ENCODE measurements at places on chromosomes 6 and 20.

DNA sequence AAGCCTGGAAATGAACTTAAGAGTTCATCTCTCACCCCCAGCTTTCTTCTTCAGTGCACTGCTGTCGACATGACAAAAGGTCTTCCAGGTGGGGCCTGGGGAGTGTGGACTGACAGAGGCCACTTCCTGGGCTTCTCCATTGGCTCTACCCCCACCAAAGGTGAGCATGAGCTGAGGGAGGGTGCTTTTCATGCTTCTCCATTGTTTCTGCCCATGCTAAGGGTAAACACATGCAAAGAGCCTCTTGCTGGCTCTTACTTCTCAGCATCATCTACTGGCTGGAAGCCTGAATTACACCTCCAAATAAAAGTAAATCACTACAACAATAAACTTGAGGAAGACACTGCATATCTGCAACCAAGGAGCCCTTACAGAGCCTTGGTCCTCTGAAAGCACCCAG is 227.2 kb downstream of the EPM2A start:
- H3K27ac ChIP-seq, result no peak overlapping the region
- H3K4me1 ChIP-seq, result no peaks in the 10 kb centered on the region
- H3K4me3 ChIP-seq, result no peak overlapping the region
- no peaks in the 10 kb centered on the region for H3K27me3 ChIP-seq

DNA sequence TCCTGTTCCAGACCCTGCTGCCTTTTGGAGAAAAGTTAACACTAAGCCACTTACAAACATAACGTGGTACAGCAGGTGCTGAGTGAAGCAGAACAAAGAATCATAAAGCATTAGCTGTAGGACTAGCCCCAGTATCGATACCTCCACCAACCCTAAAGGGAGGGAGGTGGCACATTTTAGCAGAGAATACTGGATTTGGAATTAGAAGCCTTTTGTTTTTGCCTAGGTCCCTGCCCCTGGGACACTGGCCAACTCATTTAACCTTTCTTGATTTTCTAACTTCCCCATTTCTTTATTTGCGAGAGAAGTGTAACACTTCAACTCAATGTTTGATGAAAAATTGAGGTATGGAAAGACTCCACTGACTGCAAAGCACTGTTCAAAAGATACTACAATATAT is 93.5 kb downstream of the B3GAT2 start:
- no peaks in the 10 kb centered on the region for H3K4me1 ChIP-seq
- H3K27ac ChIP-seq, result no peak overlapping the region

DNA sequence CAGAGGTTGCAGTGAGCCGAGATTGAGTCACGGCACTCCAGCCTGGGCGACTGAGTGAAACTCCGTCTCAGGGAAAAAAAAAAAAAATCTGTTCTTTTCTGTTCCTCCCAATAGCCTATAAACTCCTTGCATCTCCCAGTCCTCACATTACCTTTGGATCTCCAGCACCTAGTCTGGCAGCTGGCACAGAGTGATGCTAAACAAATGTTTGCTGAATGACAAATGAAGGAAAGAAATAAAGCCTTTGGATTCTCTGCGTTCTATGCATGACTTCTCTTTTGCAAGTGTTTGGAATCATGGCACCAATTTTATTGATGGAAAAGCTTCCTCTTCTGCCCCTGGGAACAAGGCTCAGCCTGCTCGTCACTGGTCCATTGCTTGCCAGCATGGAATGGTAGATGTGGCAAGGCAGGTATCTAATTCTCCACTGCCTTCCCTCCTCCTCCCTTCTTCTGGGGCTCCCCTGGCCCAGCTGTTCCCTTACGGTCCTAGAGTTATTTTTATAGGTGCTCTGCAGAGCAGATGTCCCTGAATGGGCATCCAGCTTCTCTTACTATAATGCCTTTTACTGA is 53.6 kb upstream of the FYN start:
- H3K36me3 ChIP-seq, result peaks cover 4% of the 10 kb centered on the region
- no peak overlapping the region for H3K27ac ChIP-seq
- H3K4me3 ChIP-seq, result no peak overlapping the region
- peaks cover 7% of the 10 kb centered on the region for H3K27me3 ChIP-seq
- peaks cover 27% of the 10 kb centered on the region for H3K4me1 ChIP-seq

- H3K36me3 ChIP-seq, result no peaks in the 10 kb centered on the region
- H3K27ac ChIP-seq, result no peak overlapping the region
- H3K4me1 ChIP-seq, result no peaks in the 10 kb centered on the region
Measured at GRCh38 chr6:168227840-168228239, 91.7 kb downstream of the DACT2 start.

DNA sequence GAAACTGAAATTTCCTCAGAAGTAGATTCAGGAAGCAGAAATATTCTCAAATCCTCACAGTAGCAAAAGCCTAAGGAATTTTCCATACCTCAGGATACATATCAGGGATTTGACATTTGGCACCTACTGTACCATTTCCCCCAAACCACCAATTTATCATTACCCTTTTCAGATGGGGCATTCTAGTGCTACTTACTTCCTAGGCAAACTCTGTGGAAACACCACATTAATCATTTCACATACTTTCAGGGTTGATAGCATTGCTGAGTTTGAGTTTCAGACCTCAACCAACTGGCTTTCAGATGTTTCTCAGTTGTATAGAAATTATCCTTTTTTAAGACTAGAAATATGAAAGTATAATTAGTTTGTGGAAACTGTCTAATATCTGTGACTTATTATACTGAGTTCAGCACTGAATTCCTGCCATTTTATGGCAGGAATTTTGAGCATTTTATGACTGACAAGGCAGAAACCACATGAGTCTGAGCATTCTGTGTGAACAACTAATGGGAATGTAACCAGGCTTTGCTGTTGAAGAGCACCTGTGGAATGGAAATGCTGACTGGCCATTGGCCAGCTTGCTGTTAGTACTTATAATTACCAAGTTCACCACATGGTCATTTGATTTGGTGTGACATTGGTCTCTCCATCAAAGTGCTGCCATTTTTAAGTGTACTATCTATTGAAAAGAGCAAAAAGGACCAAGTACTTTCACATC is 35.1 kb upstream of the IRAK1BP1 start:
- no peak overlapping the region for H3K27ac ChIP-seq
- no peak for DNase-seq
- peaks cover 2% of the 10 kb centered on the region for H3K27me3 ChIP-seq
- no peaks in the 10 kb centered on the region for H3K36me3 ChIP-seq
- no peaks in the 10 kb centered on the region for H3K4me1 ChIP-seq

- H3K4me1 ChIP-seq, result no peaks in the 10 kb centered on the region
- no peak for DNase-seq
- no peak overlapping the region for H3K4me3 ChIP-seq
- H3K27ac ChIP-seq, result no peak overlapping the region
- H3K36me3 ChIP-seq, result no peaks in the 10 kb centered on the region
Measured at GRCh38 chr20:22403022-22403631, 181.2 kb downstream of the FOXA2 start.

- no peak for DNase-seq
- H3K27me3 ChIP-seq, result peaks cover 25% of the 10 kb centered on the region
- no peak overlapping the region for H3K4me3 ChIP-seq
- H3K36me3 ChIP-seq, result no peaks in the 10 kb centered on the region
- H3K4me1 ChIP-seq, result no peaks in the 10 kb centered on the region
Measured at GRCh38 chr6:17869010-17869752, 118.3 kb downstream of the KIF13A start.

- no peak for DNase-seq
- H3K4me1 ChIP-seq, result peaks cover 12% of the 10 kb centered on the region
- H3K4me3 ChIP-seq, result no peak overlapping the region
- H3K27me3 ChIP-seq, result peaks cover 46% of the 10 kb centered on the region
Measured at GRCh38 chr20:57501461-57502335, 23.2 kb downstream of the CTCFL start.

DNA sequence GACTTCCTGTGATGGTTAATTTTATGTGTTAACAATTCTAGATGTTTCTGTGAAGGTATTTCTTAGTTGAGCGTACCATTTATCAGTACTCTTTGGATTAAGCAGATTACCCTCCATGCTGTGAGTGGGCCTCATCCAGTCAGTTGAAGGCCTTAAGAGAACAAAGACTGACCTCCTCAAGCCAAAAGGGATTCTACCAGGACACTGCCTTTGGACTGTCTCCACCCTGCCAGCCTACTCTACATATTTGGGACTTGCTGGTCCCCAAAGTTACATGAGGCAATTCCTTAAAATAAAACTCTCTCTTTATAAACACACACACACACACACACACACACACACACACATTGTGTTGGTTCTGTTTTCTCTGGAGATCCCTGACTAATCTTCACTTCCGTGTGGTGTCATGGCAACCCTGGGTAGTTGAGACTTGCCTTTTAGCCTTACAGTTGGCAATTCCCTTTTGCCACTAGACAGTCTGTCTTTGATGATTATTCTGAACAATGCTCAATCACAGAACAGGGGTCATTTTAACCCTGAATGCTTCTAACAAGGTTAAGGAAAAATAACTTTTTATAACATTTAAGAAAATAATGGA is 32.2 kb downstream of the MRAP2 start:
- no peak overlapping the region for H3K4me3 ChIP-seq
- H3K36me3 ChIP-seq, result no peaks in the 10 kb centered on the region
- DNase-seq, result no peak
- no peaks in the 10 kb centered on the region for H3K27me3 ChIP-seq
- H3K4me1 ChIP-seq, result no peaks in the 10 kb centered on the region
- no peak overlapping the region for H3K27ac ChIP-seq

DNA sequence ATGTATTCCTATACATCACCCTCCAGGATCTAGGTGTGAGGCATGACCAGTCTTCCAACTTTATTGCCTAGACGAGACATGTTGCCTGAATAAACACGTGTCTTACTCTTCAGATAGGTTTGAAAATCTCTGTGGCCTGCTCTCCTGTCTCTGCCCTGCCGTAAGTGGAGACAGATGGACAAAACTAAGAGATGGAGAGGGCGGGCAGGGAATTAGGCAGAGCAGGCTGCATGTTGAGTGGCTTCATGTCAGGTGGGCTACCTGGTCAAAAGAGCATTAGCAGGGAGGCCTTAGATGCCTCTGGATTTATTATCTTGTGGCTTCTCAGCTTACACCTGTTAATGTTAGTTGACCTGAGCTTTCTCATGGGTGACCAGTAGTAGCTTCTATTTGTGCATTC is 59.0 kb upstream of the TULP4 start:
- DNase-seq, result no peak
- H3K4me1 ChIP-seq, result peaks cover 19% of the 10 kb centered on the region
- no peaks in the 10 kb centered on the region for H3K27me3 ChIP-seq
- no peak overlapping the region for H3K4me3 ChIP-seq
- no peaks in the 10 kb centered on the region for H3K36me3 ChIP-seq

- H3K36me3 ChIP-seq, result peaks cover 5% of the 10 kb centered on the region
- H3K27ac ChIP-seq, result peak overlapping the region; percentile 62
- no peak for DNase-seq
- peak overlapping the region; percentile 10 for H3K4me3 ChIP-seq
- H3K4me1 ChIP-seq, result peaks cover 66% of the 10 kb centered on the region
Measured at GRCh38 chr6:159064477-159064876, 19.7 kb upstream of the TAGAP start.

- H3K4me1 ChIP-seq, result no peaks in the 10 kb centered on the region
- H3K27me3 ChIP-seq, result no peaks in the 10 kb centered on the region
- H3K36me3 ChIP-seq, result no peaks in the 10 kb centered on the region
- no peak overlapping the region for H3K4me3 ChIP-seq
Measured at GRCh38 chr6:55567558-55567957, 11.4 kb downstream of the HMGCLL1 start.

GRCh38 chr6:114747995-114748625 is 405.3 kb upstream of the HS3ST5 start:
- H3K36me3 ChIP-seq, result no peaks in the 10 kb centered on the region
- H3K27ac ChIP-seq, result no peak overlapping the region
- H3K4me1 ChIP-seq, result no peaks in the 10 kb centered on the region
- H3K27me3 ChIP-seq, result no peaks in the 10 kb centered on the region

- no peak overlapping the region for H3K4me3 ChIP-seq
- DNase-seq, result no peak
- no peak overlapping the region for H3K27ac ChIP-seq
- H3K4me1 ChIP-seq, result peaks cover 15% of the 10 kb centered on the region
- no peaks in the 10 kb centered on the region for H3K27me3 ChIP-seq
- no peaks in the 10 kb centered on the region for H3K36me3 ChIP-seq
Measured at GRCh38 chr6:147192278-147192911, 11.8 kb upstream of the STXBP5 start.

DNA sequence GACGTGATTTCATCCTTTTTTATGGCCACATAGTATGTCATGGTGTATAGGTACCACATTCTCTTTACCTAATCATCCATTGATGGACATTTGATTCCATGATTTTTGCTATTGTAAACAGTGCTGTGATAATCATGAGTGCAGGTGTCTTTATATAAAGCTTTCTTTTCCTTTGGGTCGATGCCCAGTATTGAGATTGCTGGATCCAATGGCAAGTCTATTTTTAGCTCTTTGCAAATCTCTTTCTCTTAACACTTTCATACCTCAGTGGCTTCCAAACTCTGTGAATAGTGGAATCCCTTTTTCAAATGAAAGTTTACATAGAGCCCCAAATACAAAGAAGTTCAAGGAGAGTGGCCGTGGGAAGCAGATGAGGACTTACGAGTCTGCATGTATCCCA is 105.8 kb upstream of the SPTLC3 start:
- no peaks in the 10 kb centered on the region for H3K36me3 ChIP-seq
- no peaks in the 10 kb centered on the region for H3K4me1 ChIP-seq
- no peak for DNase-seq

DNA sequence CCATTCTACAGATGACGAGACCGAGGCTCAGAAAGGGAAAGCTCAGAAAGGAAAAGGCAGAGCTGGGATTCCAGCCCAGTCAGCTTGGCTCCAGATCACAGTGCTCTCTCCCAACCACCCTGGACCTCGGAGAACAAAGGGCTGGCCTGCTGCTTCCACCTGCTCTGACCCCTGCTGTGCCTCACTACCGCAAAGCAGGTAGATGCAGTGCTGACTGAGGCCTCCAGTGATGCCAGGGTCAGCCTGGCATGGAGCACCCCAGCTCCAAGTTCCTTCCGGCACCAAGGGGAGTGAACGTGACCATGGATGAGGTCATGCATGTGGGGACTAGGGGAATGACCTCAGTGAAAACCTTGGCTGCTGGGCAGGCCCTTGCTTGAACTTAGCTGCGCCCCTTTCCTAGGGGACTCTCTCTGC is 20.7 kb upstream of the TLDC2 start:
- no peak overlapping the region for H3K27ac ChIP-seq
- no peak overlapping the region for H3K4me3 ChIP-seq
- H3K27me3 ChIP-seq, result no peaks in the 10 kb centered on the region
- no peaks in the 10 kb centered on the region for H3K36me3 ChIP-seq

DNA sequence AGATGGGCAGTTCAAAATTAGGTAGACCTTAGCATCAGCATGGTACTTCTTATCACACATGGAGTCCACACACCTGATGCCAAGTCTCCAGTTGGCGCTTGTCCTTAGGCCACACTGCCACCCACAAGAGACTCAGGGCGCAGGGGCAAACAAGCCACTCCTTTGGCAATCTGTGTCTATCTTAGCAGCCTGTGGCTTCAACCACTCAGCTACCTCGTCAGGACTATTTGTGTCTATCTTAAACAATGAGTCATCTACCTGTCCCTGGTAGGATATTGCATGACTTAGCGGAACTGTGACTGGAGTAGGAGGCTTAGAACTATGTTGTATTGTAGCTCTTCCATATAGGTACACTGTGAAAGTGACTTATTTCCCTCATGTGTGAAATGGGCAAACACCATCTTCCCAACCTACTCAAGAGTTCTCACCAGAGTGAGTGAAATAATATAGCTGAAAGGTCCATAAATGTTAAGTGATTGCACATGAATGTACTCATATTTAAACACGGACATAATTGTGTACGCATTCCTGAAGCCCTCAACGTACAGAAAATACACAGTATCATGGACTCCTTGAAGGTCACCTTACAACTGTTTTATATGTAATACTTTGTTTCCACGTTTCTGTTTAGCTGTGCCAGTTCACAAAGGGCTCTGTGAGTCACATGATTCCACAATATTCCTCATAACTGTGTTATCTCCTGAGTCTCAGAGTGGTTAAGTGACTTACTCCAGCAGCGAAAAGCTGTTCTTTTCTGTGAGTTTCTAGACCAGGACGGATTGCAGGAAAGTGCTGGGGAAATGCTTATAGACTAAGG is 1.6 kb downstream of the TRIM27 start:
- H3K27ac ChIP-seq, result peak overlapping the region; percentile 91
- H3K4me3 ChIP-seq, result peak overlapping the region; percentile 95
- no peaks in the 10 kb centered on the region for H3K27me3 ChIP-seq
